ENCODE measurements at places on chromosomes 2 and 18.

GRCh38 chr2:181077128-181077709 lies 96.8 kb downstream of the UBE2E3 start:
- no peak for DNase-seq

GRCh38 chr18:75036917-75037688 lies 171.8 kb downstream of the PTGR3 start:
- no peak for DNase-seq

- no peak for DNase-seq
Observed at GRCh38 chr18:22678486-22678885, 254.6 kb upstream of the RBBP8 start.

DNA sequence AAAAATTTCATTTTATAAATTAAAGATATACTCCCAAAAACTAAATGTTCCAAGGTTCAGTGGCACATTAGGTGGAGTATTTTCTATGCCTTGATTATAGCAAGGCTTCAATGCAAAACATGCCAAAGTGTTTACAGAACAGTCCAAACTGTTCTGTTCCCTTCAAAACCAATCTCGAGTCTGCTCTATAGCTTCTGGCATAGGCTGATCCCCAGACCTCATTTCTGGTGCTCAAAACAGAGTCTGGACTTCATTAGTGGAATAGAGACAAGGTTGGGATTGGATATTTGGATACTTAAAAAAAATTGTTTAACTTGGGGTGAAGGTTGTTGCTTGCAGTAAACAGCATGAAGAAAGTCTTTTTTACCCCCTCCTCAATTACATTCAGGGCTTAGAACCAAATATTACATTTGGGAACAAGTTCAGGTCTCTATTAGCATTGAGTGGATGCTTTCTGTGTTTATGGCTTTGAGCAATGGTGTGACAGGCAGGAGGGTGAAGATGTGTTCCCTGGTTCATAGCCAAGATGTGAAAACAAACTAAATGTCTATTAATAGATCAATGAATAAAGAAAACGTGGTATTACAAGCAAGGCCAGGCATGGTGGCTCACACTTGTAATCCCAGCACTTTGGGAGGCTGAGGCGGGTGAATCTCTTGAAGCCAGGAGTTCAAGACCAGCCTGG lies 208.1 kb upstream of the RND3 start:
- DNase-seq = no peak

DNA sequence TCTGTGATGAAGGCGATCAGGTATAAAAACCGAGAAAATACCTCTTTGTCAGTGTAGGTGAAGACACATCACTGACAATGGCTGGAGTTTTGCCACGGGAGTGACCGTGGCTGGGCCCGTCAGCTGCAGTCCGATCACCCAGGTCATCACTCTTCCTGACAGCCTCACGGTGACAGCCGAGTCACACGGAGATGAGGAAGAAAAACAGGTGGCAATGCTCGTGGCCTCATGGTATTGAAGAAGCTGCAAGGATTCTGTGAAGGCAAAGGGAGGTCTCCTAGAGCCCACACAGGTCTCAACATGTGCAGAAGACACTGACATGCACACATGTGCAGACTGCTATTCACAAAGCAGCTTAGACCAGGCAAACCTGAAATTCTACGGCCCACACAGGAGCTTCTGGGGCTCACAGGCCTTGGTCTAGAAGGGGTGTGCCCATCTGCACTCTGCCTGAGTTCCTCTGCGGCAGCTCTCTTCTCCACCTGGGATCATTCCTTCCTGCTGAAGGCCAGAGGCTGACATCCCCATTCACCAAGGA lies 7.4 kb downstream of the COPS9 start:
- DNase-seq = no peak

- no peak for DNase-seq
Observed at GRCh38 chr2:53510401-53510800, 257.2 kb upstream of the CHAC2 start.

DNA sequence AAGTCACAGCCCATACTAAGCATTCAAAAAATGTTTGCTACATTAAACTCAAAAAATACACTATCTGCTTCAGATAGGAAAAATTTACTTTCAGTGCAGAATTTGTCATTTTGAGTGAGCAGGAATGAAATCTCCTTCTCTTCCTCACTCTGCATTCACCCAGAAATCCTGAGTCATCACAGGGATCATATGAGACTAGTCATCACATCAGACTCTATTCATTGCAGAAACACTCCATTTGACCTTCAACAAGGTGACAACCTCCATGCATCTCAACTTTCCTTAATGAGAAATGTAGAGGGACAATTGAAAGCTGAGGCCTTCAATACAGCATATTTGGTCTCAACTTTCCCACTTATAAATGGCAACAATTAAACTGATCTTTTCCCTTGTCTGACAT lies 130.4 kb upstream of the CYP26B1 start:
- no peak for DNase-seq

GRCh38 chr2:233803994-233804393 lies 25.9 kb downstream of the MROH2A start:
- DNase-seq = peak; percentile 17

GRCh38 chr2:183068561-183068960 lies 10.0 kb upstream of the DUSP19 start:
- no peak for DNase-seq

GRCh38 chr2:23828256-23828980 lies 98.5 kb downstream of the ATAD2B start:
- no peak for DNase-seq

DNA sequence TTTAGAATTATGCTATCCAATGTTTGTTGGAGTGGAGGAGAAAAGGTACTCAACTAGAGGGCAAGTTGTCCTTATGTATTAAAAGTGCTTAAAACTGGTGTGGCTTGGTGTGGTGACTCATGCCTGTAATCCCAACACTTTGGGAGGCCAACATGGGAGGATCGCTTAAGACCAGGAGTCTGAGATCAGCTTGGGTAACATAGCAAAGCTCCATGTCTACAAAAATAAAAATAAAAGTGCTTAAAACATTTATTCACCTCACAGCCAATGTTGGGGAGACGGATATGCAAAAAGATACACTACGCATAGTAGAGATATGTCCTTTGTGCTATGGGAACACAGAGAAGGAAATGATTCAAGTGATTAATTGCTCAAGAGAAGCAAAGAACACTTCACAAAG lies 19.3 kb upstream of the TNFAIP6 start:
- DNase-seq = no peak

- no peak for DNase-seq
Observed at GRCh38 chr2:31129375-31130171, 8.7 kb downstream of the GALNT14 start.

All from activated CD8-positive, alpha-beta memory T cell treated with anti-CD3 and anti-CD28 coated beads, Interleukin-2, amount 50 U/mL, for 48 hours (primary cell).